ENCODE measurements at places on chromosomes 6 and 20.
A peak's percentile ranks its signal among the peaks of the same experiment; 100 is the strongest.

GRCh38 chr20:13530146-13530545 lies 108.6 kb downstream of the TASP1 start:
- no peak for DNase-seq

GRCh38 chr6:2157441-2158127 lies 87.8 kb downstream of the GMDS start:
- DNase-seq: no peak

DNA sequence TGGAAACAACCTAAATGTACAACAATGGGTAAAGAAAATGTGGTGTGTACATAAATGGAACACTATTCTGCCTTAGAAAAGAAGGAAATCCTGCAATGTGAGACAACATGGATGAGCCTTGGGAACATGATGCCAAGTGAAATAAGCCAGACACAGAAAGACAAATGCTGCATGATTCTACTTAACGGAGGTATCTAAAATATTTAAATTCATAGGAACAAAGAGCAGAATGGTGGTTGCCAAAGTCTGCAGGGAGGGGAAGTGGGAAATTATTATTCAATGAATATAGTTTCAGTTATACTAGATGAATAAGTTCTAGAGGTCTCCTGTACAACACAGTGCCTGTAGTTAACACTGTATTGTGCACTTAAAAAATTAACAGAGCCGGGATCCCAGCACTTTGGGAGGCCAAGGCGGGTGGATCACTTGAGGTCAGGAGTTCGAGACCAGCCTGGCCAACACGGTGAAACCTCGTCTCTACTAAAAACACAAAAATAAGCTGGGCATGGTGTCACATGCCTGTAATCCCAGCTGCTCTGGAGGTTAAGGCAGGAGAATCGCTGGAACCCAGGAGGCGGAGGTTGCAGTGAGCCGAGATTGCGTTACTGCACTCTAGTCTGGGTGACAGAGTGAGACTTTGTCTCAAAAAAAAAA lies 71.4 kb upstream of the SNX9 start:
- DNase-seq: no peak

GRCh38 chr20:46057856-46058598 lies 29.0 kb downstream of the SLC12A5 start:
- no peak for DNase-seq

DNA sequence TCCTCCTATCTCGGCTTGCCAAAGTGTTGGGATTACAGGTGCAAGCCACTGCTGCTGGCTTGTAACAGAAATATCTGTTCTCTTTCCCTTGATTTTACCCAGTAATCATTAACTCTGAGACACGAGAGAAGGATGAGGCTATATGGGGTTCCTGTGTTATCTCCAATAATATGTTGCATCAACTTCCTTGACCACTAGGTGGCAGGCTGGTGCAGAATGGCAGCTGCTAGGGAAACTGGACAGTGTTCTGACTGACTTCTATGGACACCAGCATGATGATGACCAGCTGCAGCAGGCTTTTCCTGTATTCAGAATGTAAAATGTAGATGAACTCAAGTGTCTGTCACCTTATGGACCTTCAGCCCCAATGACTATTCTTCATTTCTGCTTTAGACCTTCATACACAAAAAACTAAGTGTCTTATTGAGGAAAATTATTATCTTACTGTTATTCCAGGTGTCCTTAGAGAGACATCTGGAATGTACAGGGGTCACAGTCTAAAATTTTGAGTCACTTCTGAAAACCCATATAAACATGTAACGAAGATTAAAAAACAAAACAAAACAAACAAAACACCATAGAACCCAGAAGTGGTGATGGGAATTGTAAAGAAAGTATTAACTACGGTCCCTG lies 20.4 kb upstream of the CD109 start:
- DNase-seq: no peak

GRCh38 chr6:169162752-169163407 lies 90.8 kb downstream of the THBS2 start:
- DNase-seq: no peak

DNA sequence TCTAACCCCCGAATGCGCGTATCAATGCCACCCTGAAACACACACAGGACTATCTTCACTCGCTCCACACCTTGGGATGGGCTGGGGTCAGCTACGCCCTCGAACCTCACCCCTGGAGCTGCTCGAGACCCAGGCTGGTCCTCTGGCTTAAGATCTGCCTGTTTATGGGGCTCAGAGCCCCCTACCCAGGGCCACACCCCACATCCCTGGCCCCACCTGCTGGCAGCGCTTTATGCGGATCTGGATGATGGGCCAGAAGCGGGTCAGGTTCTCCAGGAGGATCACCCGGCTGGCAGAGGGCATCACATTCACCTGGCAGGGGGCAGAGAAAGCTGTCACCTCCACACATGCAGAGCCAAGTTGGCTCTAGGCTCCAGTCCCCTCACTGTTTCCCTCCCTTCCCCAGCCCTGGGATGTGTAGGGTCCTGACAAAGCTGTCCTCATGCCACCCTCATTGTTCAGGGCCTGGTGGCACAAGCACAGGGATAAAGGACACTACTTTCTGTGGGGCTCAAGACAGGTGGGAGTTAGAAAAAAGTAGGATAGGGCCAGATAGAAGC lies 8.2 kb downstream of the CUL7 start:
- no peak for DNase-seq

DNA sequence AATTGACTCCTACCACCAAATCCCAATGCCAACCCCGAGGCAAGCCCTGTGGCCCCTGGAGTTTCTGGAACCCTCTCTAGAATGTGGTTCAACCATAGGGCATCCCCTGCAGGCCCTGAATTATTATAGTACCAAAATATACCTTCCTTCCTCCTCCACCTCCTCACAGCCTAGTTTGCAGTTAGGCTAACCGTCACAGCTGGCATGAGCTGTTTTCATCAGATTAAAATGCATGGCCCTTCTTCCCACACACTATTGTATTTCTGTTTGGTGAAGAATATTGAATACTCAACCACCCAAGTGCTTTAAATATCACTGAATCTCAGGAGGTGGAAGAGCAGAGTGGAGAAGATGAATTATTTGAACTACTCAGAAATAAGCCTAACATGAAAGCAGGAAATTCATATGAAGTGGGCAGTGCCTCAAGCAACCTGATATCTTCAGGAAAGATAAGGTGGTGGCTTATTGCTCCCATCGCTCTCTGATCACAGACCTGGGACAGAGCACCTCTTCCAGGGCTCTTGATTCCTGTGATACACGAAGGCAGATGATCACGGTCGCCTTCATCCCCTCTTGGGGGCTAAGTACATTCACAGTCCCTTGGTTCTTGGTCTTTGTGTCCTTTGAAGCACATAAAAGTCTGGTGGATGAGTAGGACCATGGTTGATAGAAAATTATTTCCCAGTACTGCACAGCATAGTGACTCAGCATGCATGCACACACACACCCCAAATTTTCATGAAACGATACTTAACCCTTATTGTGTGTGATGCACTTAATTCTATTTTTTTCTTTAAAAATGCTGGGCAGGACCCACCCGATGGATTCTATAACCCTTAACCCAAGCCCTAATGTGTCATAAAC lies 90.9 kb downstream of the PSMG4 start:
- DNase-seq: no peak

DNA sequence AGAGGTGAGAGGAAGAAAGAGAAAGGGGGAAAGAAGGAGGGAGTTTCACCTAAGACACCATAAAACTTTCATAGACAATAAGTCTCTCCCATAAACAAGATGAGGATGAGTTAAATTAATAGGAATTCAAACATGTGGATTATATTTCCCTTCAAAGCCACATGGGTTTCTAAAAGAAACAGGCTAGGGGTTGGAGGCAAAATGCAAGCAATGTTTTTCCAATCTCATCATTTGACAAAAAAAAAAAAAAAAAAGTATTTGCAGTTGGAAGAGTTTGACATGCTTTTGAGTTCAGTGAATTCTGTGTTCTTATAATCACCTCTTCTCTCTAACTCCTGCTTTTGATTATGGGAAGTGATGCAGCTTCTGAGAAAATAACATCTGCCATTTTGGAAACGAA lies 286.5 kb upstream of the PRND start:
- DNase-seq: no peak

- DNase-seq: no peak
These were observed 30.7 kb downstream of the ARHGAP18 start for GRCh38 chr6:129679275-129679674.

DNA sequence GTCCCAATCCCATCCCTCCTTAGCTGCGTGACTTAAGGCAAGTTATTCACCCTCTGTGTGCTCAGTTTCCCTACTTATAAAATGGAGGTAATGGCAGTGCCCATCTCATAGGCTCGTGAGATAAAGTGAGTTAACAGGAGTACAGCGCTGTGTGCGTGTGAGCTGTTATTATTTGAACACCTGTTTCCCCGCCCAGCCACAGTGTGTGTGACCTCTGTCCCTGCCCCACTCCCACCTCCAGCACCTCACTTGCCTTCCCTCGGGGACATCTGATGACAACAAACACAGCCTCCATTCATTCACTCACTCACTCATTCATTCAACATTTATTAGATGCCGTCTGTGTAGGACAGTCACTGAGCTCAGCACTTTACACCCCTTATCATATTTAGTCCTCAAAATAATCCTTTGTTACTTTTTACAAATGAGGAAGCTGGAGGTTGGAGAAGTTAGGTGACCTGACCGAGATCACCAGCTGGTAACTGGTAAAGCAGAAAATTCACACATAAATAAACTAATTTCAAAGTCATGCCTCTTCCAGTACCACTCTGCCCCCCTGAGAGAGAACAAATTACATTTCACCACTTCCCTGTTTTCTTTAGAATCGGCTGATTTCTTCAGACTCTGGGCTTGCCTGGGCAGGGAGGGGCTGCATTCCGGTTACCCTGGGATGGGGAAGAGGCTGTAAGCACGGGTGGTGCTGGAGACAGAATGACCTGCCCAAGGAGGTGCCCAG lies 58.6 kb downstream of the CPNE5 start:
- no peak for DNase-seq

- no peak for DNase-seq
These were observed 1.7 kb upstream of the TFAP2C start for GRCh38 chr20:56627122-56628014.

GRCh38 chr20:53738945-53739798 lies 145.5 kb upstream of the ZNF217 start:
- DNase-seq: no peak

GRCh38 chr6:9139746-9140145 lies 704.4 kb upstream of the SLC35B3 start:
- no peak for DNase-seq

- DNase-seq: peak; percentile 24
These were observed 15.0 kb downstream of the ALDH8A1 start for GRCh38 chr6:134934793-134935485.

GRCh38 chr20:1800777-1801176 lies 94.4 kb upstream of the SIRPA start:
- DNase-seq: no peak

GRCh38 chr6:168210239-168211105 lies 109.1 kb downstream of the DACT2 start:
- no peak for DNase-seq

DNA sequence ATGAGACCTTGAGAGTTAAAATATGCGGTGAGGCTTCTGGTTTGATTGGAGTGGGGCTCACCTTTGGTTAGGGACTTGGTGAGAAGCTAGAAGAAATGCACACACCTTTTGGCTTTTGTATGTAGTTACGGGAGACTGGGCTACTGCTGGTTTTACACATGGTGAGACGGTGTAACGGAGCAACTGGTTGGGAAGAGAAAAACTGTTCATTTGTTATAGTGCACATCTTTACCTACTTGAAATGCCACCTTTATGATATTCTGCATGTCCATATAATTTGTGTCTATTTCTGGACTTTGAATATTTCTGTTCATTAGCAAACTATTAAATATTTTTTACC lies 31.6 kb downstream of the TIAM2 start:
- no peak for DNase-seq

- DNase-seq: no peak
These were observed 15.1 kb downstream of the RMND1 start for GRCh38 chr6:151436802-151437201.

DNA sequence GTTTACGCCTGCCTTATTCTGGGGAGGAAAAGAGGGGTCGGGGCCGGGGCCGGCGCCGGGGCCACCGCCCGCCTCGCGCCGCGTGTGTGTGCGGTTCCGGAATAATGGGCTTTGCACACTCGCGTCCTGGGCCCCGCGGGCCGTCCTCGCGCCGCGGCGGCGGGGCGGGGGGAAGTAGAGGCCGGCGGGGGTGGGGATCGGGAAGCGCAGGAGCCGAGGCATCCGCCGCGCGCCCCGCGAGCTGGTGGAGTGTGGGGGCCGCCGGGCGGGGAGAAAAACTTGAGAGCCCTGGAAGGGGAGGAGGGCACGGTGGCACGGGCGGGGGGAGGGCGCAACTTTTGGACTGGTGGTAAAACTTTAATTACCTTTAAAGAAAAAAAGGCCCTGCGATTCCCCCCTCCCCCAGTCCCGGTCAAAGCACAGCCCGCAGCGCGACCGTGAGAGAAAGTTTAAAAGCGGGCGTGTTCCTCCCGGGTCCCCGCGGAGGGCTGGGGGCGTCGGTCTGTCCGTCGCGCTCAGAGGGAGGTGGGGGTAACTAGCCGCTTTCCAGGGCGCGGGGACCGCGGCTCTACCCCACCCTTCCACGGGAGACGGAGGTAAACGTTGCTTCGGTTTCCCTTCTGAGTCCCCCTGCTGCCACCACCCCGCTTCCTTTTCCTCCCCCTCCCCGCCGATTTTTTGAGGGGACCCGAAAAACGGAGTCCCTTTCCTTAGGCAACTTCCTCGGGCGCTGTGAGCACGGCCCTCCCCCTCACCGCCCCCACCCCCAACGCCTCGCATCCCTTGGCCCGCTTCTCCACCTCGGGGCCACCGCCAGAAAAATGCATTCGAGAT lies 1.9 kb downstream of the L3MBTL3 start:
- DNase-seq: no peak

GRCh38 chr6:26323525-26324294 lies 41.3 kb upstream of the BTN3A2 start:
- no peak for DNase-seq

- no peak for DNase-seq
These were observed 111.1 kb downstream of the FOXC1 start for GRCh38 chr6:1720620-1721322.

- no peak for DNase-seq
These were observed 623 bp upstream of the SNX9 start for GRCh38 chr6:157822245-157823000.

- no peak for DNase-seq
These were observed 183.0 kb upstream of the MMS22L start for GRCh38 chr6:97465877-97466561.
